ENCODE measurements at places on chromosomes 16 and 17.

GRCh38 chr16:8776129-8776584 is 21.3 kb downstream of the TMEM186 start:
- DNase-seq = no peak

DNA sequence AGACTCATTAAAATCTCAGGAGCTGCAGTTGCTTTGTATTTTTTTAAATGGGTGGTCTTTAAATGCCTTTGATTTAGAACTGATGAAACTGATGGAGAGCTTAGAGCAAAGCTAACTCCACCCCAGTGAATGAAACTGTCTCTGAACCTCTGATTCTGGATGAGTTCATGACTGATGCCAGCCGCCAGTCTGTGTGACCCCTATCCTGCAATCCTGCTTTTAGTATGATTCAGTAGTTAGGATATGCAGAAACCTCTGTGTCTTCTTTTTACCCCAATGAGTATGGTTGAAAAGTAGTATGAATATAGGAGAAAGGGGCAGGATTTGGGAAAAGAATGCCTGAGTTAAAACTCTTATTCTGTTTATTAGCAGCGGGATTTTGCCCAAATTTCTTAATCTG is 12.3 kb upstream of the SALL1 start:
- no peak for DNase-seq

- DNase-seq = no peak
These were observed 6.7 kb downstream of the SNN start for GRCh38 chr16:11674818-11675560.

- DNase-seq = no peak
These were observed 902 bp upstream of the DHRS7B start for GRCh38 chr17:21125862-21126261.

DNA sequence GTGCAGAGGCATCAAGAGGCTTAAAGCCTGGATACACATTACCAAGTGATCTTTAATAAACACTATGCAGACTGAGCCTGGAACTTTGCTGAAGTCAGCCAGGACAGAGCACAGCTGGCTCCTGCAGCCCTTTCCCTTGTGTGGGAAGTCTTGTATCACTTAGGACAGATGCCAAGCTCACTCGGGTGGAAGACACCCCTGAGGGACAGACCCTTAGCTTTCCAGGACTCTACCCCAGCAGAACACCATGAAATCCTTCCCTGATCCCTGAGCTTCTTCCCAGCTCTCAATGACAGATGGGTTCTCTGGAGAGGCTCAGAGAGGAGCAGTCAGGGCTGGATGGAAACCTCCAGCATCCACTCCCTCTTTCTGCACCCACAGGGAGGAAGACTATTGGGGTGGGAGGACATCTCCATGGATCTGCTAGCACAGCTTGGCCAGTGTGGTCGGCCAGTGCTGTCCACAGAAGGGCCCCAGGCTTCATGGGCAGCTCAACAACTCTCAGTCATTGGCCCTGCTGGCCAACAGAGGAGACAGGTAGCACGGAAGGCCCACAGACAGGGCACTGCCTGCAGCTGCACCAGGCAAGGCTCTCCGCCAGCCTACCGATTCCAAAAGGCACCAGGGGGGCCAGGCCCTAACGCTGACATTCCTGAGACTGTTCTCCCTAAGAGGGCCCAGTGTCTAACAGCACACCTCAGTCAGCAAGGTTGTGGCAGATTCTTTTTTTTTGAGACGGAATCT is 15.9 kb downstream of the RAB5C start:
- DNase-seq = no peak
